GOT3 (cell line): ENCODE measurements at places on chromosomes 16 and 17.

- DNase-seq, result no peak
Observed at GRCh38 chr17:78823282-78824046, 17.1 kb downstream of the USP36 start.

DNA sequence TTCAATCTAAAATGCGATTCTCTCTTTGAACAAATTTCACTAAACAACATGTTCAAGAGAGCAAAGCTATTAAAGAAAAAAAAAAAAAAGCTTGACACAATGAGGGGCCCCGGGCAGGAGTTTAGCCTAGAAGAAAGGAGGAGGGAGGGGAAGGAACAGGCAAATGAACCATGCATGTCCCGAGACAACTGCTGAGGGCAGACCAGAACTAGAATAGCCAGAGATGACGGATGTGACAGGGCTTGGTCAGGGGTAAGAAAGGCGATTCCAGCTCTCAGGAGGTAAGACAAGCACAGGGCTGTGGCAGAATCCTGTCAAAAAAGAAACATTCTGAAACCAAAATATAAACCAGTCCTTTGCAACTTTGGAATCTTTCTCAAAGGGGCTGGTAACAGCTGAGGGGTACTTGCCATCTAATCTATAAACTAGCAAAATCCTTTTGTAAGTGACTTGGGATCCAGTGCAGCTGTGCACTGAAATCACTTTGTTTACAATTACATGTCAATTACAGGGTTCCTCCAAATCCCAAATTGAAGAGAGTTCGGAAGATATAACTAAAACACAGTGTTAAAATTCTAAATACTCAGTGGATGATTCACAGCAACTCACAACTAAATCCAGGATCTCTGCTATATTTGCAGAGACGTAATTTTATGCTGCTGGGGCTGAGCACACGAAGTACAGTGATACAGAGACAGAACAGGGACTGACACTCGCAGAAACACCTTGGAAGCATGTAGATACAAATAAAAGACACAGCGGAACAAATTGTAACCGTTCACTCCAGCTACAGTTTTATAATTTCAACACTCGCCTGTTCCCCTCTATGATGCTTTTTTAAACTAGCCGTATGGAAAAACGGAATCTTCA, 567.4 kb upstream of the ZFHX3 start:
- no peak for DNase-seq

DNA sequence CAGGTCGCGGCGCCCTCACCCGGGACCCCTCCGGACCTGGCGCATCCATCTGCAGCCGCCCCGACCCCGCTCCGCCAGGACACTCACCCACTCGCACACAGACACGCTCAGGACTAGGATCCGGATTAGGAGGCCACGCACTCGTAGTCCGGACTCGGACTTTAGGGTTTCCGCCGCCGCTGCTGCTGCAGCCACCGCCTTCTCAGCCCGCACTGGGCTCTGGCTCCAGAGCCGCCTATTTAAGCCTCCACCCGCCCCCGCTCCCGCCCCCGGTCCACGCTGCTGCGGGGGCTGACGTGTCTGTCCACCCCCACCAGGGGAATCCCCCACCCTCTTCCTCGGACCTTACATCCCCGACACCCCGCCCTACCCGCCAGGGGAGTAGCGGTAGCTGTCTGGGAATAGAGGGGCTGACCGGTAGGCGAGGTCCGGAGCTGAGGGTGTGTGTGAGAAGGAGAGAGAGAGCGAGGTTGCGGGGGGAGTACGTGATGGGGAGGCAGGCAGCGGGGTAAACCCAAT, at the start of gene RRAD:
Gene RRAD (minus strand): TSS at position 214 of the 519 bp plus-strand sequence. CDS start 356 bp downstream, outside the sequence.
- DNase-seq, result no peak

GRCh38 chr17:67208232-67208631, 36.8 kb downstream of the HELZ start:
- no peak for DNase-seq
